NCI-H2171 treated with DMSO at 0.1 percent for 48 hours (cell line): ENCODE measurements at places on chromosomes 2 and 18.

- DNase-seq: no peak
Observed at GRCh38 chr18:2641638-2642037, 13.9 kb upstream of the SMCHD1 start.

GRCh38 chr2:67646714-67647333 lies 249.7 kb downstream of the ETAA1 start:
- DNase-seq: no peak

- DNase-seq: no peak
Observed at GRCh38 chr2:196233805-196234475, 62.6 kb upstream of the STK17B start.

- no peak for DNase-seq
Observed at GRCh38 chr2:144559242-144559641, 39.3 kb upstream of the ZEB2 start.

- no peak for DNase-seq
Observed at GRCh38 chr2:162382278-162382677, 38.3 kb downstream of the GCA start.

DNA sequence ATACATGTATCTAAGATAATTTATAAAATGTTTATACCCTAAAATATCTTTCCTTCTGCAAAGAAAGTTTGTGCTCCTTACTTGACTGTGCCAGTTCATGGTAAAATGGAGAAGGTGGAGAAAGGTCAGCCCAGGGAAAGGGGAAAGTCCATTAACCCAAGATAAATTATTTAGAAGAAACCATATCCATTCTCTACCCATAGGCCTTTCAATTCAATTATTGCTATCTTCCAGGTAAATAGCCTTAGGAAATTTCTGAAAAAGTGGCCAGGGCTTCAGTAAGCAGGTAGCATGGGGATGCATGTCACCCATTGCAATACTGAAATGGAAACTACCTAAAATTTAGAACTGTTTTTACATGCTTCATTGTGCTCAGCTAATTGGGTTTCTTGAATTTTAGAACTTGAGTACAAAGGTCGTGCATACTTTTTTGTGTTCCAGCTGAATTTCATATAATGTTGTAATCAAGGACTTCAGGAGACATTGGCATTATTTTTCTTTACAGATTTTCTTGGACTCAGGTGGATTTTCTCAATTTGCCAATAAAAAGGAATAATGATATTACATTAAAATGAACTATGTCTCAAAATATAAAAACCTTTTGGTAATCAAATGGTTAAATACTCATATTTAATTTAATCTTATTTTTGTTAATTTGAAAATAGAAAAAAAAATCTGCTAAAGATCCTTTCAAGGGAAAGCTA lies 124.9 kb downstream of the CSRNP3 start:
- no peak for DNase-seq

GRCh38 chr2:164617466-164617865 lies 3.8 kb downstream of the GRB14 start:
- DNase-seq: no peak

DNA sequence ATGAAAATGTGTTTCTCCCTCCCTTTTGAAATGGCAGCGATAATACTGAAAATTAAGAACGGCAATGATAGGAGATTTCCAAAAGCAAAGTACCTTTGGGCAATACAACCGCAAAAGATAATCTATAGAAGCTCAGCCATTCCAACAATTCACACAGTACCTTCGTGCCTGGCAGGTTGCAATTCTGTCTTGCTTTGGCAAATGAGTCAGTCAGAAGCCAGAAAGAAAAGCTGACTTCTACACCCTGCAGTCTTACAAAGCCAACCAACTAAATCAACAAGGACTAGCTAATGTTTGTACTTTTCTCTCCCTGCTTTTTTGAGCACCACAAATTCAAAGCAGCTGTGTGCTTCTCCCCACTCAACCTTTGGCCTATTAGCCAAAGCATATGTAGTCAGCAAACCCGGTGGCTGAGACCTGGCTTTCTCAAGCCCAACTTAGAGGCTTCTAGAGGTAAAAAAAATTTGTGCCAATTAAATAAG lies 25.7 kb upstream of the ID2 start:
- DNase-seq: no peak

DNA sequence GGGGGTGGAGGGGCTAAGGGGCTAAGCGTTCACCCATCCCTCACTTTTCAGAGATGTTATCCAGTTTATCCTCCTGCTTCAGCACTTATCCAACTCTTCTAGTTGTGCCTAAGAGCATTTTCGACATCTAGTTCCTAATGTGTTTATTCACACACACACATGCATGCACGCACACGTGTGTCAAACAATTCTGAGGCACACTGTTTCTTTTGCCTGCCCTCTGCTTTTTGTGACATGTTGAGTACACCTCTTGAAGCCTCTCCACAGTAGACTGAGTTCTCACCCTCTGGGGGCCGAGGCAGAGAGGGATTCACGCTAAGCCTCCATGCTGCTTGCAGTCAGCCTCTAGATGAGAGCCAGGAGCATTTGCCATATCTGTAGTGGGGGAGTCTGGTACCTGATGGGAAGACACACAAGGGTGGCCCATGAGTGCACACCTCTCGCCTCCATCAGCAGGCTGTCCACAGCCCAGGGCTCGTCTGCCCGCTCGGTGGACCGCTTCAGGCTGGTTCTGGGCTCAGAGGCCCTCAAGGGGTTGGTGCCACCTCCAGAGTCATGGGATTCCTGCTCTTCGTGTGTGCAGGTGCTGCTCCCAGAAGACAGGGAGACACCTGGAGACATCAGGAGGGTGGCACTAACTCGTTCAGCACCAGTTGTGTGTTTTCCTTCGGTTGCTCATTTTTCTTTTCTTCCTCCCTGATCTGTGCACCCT lies 11.9 kb downstream of the TWIST2 start:
- DNase-seq: no peak

GRCh38 chr2:78568782-78569373 lies 456.6 kb upstream of the REG3G start:
- DNase-seq: no peak

- DNase-seq: no peak
Observed at GRCh38 chr2:46909771-46910419, 5.7 kb downstream of the MCFD2 start.

GRCh38 chr2:18156002-18156401 lies 277.5 kb downstream of the KCNS3 start:
- DNase-seq: no peak

GRCh38 chr2:235330775-235331451 lies 162.9 kb upstream of the AGAP1 start:
- DNase-seq: peak; percentile 37

GRCh38 chr2:173150963-173151362 lies 75.3 kb downstream of the MAP3K20 start:
- no peak for DNase-seq

GRCh38 chr18:35178260-35178659 lies 62.6 kb upstream of the ZNF397 start:
- no peak for DNase-seq

GRCh38 chr2:64632835-64633819 lies 20.6 kb downstream of the SERTAD2 start:
- peak; percentile 11 for DNase-seq

- no peak for DNase-seq
Observed at GRCh38 chr2:223921204-223921603, 23.9 kb downstream of the WDFY1 start.

GRCh38 chr2:9644603-9645002 lies 13.8 kb upstream of the YWHAQ start:
- no peak for DNase-seq

DNA sequence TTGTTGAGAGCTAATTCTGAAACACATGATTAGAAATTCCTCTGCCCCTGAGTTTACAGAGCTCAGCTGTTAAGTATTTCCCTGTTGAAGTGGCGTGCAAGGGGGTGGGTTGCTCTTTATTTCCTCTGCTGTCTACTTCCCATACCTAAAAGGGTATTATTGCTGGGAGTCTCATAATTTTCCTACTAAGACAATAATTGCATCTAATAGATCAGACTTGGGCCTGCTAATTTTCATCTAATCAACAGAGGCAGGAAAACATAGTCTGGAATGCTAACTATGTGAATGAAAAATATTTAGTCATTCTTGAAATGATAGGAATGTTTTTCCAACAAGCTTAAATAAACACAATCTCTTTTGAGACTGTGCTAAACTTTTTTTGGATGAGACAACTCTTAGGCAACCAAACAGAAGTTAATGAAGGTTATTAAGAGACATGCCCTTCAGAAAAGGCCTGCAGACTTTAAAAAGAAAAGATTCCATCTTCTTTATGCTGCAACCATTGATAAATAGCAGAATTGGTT lies 111.4 kb downstream of the FEZ2 start:
- DNase-seq: no peak

DNA sequence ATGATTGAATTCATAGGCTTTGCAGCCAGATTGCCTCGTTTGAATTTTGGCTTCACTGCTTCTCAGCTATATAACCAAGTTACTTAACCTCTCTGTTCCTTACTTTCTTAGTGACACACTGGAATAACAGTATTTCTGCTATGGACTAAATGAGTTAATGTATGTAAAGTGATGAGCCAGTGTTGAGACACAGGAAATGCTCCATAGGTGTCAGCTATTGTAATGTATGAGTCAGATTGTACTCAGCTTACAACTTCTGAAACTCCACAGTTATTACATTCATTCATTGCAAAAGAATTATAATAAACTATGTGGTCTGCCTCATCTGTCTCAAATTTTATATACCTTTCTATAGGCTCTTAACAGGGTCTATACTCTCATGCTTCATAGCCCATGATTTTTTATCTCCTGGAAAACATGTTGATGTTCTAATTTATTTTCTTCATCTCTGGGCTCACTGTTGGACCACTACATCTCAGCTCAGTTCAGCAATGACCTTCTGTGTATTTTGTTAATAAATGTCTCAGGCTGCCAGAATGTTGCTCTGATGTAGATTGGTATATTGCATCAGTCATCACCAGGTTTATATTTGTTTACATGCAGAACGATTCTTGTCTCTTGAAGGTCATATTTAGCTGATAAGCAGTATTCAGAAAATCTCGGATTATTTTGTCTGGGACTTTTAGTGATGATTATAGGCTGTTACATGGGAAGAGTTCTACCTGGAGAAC lies 76.2 kb downstream of the MAP3K20 start:
- no peak for DNase-seq

DNA sequence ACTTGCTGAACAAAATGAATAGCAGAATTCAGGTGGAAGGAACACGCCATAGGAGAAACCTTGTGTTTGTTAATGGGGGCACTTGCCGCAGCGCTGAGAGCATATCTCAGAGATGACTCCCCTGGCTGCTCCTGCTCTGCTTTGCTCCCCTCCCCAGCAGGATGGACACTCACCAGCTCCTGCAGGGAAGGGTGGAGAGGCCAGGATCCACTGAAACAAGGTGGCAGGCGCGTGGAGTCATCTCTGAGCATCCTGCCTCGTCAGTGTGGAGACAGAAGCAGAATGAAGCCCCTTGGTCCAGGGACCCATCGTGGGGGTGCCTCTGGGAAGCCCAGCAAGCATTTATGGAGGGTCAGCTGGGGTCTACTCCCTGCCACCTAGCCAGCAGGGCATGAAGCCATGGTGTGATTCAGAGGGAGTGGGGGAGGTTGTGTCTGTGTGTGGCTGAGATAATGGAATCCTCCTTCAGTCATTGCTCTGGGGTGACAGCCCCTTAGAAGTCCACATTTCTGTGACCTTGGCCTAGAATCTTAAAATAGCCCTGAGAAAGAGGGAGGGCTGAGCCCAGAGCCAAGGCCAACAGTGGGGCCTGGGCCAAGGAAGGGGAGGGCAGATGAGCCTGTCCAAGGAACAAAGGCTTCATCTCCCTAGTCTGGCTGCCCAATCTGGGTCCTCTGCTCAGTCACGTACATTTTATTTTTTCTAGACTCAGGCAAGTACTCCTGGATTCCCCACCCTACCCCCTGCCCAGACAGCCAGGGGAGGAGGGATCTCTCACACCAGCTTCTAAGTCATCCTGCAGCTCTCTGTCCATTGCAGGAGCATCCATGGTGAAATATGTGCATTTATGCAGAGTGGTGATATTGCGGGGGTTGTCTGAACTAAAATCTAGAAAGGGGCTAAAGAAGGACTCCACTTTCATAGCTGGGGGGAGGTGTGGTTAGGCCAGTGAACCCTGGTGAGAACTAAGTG lies 215.4 kb downstream of the ZBTB7C start:
- DNase-seq: no peak
